ENCODE measurements at places on chromosomes 2 and 18.

- no peak for DNase-seq
Measured at GRCh38 chr2:233658610-233659009, 13.1 kb upstream of the UGT1A9 start.

GRCh38 chr2:138499684-138500083 lies 1.9 kb upstream of the SPOPL start:
- DNase-seq, result no peak

DNA sequence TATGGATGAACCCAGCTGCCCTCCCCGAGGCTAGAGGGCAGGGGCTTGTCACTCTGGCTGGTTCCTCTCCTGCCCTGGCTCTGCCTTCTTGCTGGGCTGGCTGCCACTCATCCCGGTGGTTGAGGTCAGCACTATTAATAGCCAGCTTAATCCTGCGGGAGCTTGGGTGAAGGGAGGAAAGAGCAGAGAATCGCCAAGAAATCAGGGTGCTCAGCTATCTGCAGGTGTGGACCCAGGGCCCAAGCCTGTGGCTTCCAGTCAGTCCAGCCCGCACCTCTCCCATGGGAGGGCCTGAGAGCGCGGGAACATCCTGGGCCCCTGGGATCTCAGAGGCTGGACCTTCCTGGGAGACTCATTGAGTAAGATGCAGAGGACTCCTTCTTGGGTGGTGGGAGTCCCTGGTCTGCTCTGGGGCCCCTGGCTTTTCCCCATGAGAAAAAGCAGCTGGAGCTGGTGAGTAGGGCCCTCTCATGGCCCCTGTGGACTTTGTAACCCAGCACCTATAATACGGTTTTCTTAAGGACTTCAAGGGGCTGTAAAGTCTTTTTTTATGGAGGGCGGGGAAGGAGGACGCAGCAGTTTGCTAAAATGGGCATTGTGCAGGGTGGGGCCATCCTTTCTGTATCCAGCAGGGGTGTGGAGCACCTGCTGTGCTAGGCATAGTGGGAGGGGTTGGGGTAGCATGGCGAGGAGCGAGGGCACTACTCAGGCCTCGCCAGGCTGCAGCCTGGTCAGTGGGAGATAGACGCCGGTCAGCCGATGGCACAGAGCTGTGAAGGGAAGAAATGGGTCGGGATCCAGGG lies 27.4 kb upstream of the CNNM3 start:
- DNase-seq, result no peak

DNA sequence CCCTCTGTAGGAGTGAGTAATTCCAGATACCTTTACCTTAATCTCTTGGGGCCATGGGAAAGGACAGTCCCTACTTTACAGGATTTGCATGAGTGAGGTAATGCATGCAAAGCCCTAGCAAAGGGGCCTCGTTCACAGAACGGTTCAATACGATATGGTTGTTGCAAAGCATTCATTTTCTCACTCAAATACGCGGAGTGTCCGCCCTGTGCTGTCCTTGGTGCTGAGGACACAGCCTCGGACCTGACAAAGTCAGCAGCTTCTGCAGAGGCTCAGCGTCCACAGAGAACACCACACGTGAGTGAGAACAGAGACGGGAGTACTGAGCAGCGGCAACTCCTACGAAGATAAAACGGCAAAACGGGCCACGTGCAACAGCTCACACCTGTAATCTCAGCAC lies 125.7 kb downstream of the EIPR1 start:
- DNase-seq, result no peak

GRCh38 chr18:50310080-50310479 lies 22.6 kb upstream of the CXXC1 start:
- DNase-seq, result no peak

DNA sequence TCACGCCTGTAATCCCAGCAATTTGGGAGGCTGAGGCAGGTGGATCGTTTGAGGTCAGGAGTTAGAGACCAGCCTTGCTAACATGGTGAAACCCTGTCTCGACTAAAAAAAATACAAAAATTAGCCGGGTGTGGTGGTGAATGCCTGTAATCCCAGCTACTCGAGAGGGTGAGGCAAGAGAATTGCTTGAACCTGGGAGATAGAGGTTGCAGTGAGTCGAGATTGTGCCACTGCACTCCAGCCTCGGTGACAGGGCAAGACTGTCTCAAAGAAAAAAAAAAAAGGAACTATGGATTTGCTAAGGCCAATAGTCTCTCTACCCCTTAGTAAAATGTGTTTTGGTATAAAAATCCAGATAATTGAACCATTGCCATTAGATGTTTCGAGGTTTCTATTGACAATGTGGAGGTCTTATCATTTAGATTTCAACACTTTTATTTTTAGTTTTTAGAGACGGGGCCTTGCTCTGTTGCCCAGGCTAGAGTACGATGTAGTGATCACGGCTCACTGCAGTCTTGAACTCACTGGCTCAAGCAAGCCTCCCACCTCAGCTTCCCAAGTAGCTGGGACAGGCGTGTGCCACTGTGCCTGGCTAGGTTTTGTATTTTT lies 1.1 kb upstream of the TXNDC2 start:
- DNase-seq, result no peak

GRCh38 chr18:59200787-59201186 lies 19.2 kb upstream of the GRP start:
- no peak for DNase-seq

DNA sequence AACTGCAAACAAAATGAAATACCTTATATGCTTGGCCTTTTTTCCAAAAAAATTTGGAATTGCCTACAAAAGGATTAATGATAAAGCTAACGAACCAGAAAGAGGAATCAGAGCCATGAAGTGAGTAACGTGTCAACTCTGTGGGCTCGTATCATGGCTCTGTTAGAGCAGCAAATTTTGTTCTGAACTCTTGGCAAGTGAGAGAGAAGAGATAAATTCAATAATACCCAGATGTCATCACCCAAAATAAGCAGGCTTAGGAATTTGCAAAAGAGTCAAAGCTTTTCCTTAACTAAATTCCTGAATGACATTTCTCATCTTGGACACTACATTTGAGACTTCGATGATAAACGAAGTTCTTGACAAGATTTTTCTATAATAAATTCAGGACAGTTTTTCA lies 4.4 kb downstream of the TXNDC2 start:
- no peak for DNase-seq

DNA sequence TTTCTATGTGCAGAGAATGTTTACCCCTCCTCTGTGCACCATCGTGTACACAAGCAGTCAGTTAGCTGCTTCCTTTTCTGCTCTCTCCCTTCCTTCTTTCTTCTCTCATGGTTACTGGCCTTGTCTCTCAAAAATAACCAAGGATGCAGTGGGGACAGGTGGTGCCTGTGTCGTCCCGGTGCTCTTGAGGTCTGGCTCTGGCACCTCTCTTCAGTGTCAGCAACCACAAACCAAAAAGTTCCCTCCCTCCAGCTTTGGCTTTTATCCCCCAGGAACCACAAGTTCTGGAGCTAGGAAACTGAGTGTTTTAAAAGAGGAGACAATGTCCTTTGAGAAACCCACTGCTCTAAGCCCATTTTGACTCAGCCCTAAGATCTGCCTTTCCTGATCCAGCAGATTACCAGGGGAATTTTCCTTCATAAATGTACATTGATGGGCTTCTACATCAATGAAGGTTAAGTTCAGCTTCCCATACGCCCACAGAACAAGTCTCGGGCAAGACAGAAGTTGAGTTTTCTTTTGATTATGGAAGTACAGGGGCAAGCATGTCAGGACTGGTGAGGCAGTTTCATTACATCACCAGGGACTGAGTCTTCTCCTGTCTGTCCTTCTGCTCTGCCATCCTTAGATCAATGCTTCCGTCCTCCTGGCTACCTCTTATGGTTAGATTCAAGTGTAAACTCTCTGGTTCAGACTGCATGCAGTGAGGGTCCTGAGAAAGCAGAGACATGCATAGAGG lies 232.2 kb downstream of the SETBP1 start:
- DNase-seq, result no peak

GRCh38 chr2:44543773-44544725 lies 182.3 kb downstream of the CAMKMT start:
- no peak for DNase-seq

- no peak for DNase-seq
Measured at GRCh38 chr18:55968550-55968949, 380.6 kb upstream of the TCF4 start.

DNA sequence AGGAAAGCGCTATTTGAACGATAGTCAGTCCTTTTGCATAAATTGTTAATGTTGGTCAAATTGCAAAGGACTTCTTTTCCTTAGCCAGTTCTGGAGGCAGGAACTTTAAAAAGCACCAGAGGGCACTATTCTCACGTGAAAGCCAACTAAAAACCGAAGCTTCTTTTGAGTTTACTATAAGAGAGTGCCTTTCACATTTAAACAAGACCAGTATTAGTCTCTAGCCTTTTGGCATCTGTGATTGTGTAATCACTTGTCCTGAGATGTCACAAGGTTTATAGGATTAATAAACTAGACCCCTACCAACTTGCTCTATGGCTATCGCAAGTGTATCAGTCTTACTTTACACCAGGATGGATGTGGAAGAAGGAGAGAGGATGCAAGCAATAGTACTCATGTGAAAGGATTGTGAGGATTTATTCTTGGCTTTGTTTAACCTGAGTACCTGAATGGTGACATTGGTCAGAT lies 14.4 kb upstream of the STAT4 start:
- DNase-seq, result no peak

- DNase-seq, result no peak
Measured at GRCh38 chr18:53765211-53765610, 459.3 kb downstream of the MBD2 start.

- no peak for DNase-seq
Measured at GRCh38 chr2:60867848-60868247, 13.5 kb upstream of the REL start.

DNA sequence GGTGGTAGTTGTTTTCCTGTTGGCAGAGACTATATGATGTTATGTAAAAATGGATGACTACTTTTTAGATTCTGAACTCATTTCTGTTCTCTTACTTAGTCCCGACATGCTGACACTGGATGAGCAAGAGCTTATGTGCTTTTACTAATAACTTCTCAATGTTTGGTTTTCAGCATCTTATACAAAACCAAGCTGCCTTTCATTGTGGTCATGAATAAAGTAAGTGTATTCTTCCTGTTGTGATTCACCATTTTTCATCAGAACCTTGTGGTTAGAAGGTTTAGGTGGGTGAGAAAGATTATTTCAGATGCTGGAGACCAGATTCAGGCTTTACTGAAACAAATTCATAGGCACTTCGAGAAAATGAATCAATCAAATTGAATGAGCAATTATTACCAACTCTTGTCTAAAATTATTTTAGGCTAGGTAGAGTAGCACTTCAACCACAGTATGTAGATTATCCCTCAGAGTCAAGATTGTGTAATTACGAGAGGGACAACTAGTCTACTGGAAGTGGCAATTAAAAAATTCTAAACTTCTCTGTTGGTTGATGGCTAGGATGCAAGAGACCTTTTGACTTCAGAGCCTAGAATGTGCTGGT lies 9.3 kb downstream of the GPN1 start:
- DNase-seq, result no peak

DNA sequence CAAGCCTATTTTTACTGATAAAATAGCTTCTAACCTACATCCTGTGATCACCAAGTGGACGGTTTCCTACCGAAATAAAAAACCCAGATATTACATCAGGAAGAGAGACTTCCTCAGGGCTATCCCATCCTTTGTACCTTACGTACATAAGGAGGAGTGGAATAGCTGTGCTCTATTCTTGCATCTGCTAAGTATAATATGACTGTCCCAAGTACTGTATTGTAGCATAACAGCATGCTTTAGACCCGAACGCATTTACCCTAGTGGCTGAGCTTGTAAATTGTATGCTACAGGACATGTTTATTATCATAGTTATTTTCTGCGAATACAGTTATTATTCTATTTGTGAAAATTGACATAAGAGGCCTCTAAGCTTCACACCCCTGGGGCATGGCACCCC lies 302.4 kb downstream of the CLIP4 start:
- DNase-seq, result no peak

- DNase-seq, result no peak
Measured at GRCh38 chr2:204643326-204643725, 98.1 kb downstream of the PARD3B start.

DNA sequence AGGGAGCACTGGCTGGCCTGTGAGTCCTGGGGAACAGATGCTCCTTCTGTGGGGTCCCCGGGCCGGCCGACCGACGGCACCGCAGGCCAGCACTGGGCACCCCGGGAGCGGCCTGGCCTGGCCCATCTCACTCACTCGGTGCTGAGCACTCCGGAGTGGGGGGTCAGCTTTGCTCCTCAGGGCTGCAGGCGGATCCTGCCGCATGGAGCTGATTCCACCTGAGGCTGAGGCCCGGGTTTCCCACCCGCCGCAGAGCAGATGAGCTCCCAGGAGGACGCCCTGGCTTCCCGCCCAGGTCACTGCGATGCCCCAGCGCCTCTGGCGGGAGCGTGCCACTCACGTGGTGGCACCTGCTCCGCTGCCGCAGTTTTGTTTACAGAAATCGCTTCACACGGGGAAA lies 418.6 kb downstream of the GALR1 start:
- no peak for DNase-seq

DNA sequence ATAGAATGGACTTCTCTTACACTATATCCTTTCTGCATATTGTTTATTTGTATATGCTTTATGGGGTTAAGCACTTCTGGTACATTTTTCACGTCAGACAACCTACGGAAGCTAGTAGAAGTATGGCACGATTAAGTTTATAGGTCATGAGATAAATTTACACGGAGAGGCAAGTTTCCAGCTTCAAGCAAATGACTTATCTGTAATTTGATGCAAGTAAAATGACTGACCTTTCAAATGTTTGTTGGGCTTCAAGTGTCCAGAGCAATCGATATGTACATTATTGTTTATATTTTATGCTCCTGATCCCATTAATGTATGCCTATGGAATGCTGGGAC lies 97.5 kb upstream of the EFEMP1 start:
- DNase-seq, result no peak

GRCh38 chr2:97676620-97677019 lies 7.1 kb downstream of the C2orf92 start:
- no peak for DNase-seq

DNA sequence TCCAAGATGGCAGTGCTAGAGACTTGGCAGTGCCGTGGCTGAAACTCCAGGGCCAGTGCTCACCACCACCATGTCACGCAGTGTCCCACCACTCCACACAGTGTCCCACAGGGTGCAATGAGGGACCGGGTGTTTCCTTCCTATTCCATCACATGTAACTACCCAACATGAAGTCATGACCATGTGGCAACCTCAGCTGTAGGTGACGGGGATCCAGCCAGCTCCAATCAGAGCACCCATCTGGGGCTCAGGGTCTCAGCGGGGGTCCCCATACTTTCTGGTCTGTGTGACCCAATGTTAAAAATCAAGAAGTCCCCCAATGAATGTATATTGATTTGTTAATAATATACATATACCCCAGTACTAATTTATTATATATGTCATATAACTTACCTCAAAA lies 52.1 kb downstream of the PTGR3 start:
- no peak for DNase-seq

GRCh38 chr2:134718817-134719814 lies at the start of gene TMEM163:
Gene TMEM163 (minus strand): TSS chr2:134719000.
- DNase-seq, result peak; percentile 29

DNA sequence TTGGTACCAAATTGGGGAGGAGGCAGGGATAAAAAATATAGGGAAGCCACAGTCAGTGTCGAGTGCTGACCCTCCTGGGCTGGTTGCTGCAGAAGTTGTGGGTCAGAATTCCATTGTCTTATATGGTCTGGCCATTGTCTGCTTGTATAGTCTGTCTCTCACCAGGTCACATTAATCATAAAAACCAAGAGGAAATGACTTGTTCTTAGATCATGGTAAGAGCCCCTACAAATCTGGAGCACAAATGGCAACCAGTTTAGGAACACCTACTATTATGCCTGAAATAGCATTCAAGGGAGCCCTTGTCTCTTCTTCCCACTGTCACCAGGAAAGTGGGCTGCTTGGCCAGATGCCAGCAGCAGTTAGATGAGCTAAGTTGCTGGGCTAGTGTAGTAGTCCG lies 119.7 kb upstream of the RMP24 start:
- no peak for DNase-seq

All from stimulated activated CD4-positive, alpha-beta T cell treated with anti-CD3 and anti-CD28 coated beads, Interleukin-12 subunit alpha, Interleukin-12 subunit beta, amount 100 ng/mL, for 4 hours (primary cell).